AG09309 (cell line): ENCODE measurements at places on chromosomes 1 and 21.

GRCh38 chr1:54267815-54268761, 68.1 kb downstream of the MRPL37 start:
- DNase-seq: no peak

DNA sequence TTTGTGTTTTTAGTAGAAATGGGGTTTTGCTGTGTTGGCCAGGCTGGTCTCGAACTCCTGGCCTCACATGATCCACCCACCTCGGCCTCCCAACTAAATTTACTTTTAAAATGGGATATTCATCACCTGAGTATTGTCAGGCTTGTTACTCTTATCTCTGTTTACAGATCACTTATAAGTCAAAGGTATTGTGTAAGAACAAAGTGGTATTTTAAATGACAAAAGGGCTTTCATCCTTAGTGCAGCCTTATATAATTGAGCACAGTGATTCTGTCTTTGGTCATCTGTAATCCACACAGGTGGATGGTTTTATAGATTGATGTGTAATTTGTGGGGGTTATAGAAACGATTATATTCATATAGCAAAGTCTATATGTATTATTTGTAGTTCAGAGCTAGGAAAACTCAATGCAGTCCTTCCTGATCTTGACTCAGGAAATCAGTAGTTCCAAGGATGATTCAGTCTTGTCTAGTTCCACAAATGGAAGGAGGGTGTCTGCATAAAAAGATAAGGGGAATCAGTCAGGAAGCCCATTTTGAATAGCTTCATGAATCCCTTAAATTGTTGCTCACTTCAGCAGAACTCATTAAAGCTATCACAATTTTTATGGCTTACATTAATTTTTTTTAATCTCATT, 34.6 kb downstream of the STXBP3 start:
- no peak for DNase-seq

DNA sequence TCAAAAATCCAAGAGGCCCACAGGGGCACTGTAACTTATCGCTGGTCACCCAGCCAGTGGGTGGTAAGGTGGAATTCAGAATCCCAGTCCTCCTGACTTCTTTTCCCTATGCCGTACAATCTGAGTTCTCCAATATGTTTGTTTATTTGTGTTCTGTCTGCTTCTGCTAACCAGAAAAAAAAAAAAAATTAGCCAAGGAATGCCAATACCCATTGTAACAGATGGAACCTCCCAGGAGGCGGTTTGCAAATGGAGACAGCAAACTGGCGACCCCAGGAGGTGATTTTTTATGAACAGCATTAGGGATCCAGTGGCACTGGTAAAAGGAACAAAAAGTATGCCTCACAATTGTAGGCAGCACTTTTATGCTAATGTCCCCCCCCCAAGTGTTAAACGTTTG, 189.0 kb upstream of the FGGY start:
- no peak for DNase-seq

DNA sequence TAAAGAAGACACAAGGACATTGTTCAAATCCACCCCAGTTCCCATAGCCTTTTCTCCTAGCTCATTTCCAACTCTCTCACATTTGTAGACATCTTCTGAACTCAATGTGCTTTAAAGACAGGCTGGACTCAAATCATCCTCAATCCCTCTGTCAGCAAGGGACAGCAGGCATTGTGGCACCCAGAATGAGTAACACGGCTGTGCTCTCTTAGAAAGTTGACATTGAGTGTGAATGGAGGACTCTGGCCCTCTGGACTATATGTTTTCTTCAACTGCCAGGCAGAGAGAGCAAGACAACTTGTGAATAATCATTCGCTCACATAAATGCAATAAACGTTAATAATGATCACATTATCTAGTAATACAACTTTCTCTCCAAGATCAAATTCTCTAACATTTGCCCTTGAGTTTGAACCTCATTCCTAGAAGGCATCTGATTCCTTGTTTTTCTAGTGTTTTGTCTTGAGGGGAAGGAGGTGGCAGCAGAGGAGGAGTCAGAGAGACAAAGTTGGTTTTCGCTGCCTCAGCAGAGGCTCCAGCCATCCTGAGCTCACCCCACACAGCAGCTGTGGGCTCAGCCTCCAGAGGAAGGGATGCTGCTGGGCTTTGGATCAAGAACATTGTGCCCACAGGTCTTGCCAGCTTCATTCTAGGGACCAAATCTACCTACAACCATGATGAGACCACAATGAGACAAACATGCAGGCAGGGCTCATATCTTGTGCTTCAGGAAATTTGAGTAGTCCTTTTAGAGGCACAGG, 85.1 kb downstream of the BCAR3 start:
- DNase-seq: no peak

GRCh38 chr1:36457691-36458090, 6.5 kb downstream of the MRPS15 start:
- no peak for DNase-seq

DNA sequence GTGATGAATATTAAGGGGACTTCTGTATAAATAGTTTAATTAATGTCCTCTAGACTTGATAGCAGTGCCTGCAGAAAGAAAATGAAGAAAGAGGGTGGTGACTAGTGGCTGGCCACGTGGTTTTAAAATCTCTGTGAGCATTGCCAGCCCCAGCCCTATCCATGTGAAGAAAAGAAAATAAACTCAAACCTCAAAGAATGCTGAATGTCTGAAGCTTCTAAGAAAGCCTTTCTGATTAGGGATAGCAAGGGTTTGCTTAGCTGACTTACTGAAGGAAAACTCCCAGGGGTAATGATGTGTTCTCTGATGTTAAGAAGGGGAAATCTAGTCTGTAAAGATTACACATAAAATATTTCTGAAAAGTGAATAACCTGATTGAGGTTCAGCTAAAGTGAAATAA, 31.8 kb downstream of the ADGRL2 start:
- peak; percentile 18 for DNase-seq

GRCh38 chr1:17235135-17235885, 13.6 kb upstream of the PADI3 start:
- DNase-seq: no peak
